T-cell (primary cell): ENCODE measurements at places on chromosomes 1 and 21.

- no peak overlapping the region for H3K27ac ChIP-seq
- peaks cover 22% of the 10 kb centered on the region for H3K4me1 ChIP-seq
- no peaks in the 10 kb centered on the region for H3K27me3 ChIP-seq
- no peak for DNase-seq
- H3K36me3 ChIP-seq = no peaks in the 10 kb centered on the region
These were observed 24.3 kb downstream of the TSPAN2 start for GRCh38 chr1:115065021-115065420.

DNA sequence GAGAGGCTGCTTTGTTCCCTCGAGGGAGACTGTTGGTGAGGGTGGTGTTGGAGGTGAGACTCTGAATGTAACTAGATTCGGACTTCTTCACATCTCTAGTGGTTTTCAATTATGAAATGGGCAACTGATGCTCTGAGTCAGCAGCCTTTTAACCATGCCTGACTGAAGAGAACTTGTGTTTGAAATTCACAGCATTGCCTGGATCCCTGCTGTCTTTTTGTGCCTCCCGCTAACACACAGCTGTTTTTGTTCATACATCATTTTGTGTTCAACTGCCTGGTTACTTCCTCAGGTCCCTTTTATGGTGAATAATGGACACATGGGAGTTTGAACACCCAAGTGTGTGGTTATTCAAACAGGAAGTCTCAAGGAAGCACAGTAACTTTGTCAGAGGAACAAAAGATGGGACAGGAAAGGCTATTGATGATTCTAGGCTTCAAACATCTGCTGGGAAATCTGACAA is 16.8 kb downstream of the LAMC1 start:
- H3K4me1 ChIP-seq = no peaks in the 10 kb centered on the region
- no peaks in the 10 kb centered on the region for H3K27me3 ChIP-seq
- no peak overlapping the region for H3K27ac ChIP-seq
- no peaks in the 10 kb centered on the region for H3K36me3 ChIP-seq
- no peak for DNase-seq

- H3K27me3 ChIP-seq = no peaks in the 10 kb centered on the region
- peaks cover 2% of the 10 kb centered on the region for H3K4me1 ChIP-seq
- H3K27ac ChIP-seq = peak overlapping the region; percentile 10
These were observed 45.4 kb upstream of the MPZL1 start for GRCh38 chr1:167676205-167676915.

GRCh38 chr1:183896466-183897048 is 91.6 kb downstream of the RGL1 start:
- no peak for DNase-seq
- no peaks in the 10 kb centered on the region for H3K27me3 ChIP-seq
- H3K27ac ChIP-seq = no peak overlapping the region
- H3K4me1 ChIP-seq = no peaks in the 10 kb centered on the region
- no peaks in the 10 kb centered on the region for H3K36me3 ChIP-seq
- H3K4me3 ChIP-seq = no peak overlapping the region

DNA sequence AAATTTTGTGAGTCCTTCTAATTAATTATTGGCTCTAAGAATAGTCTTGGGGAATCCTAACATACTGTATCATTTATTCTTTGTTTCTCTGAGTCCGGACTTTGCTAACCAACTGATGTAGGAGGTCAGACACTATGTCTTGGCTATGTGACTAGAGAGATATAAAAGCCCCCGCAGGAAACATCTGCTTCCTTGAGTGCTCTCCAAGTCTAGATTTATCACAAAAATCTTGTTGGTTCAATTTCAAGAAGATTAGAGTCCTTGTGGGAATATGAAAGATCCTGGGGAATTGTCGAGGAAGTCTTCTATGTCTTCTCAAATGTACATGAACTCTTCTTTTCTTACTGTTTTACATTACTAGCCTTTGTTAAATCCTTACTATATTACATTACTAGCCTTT is 1712.5 kb downstream of the NCAM2 start:
- no peak overlapping the region for H3K4me3 ChIP-seq
- DNase-seq = no peak
- no peaks in the 10 kb centered on the region for H3K27me3 ChIP-seq
- H3K27ac ChIP-seq = no peak overlapping the region
- no peaks in the 10 kb centered on the region for H3K4me1 ChIP-seq

GRCh38 chr21:38243732-38244406 is 12.9 kb upstream of the KCNJ15 start:
- no peak for DNase-seq
- H3K27ac ChIP-seq = no peak overlapping the region
- H3K4me3 ChIP-seq = no peak overlapping the region
- no peaks in the 10 kb centered on the region for H3K27me3 ChIP-seq
- H3K4me1 ChIP-seq = peaks cover 14% of the 10 kb centered on the region

- no peaks in the 10 kb centered on the region for H3K4me1 ChIP-seq
- H3K4me3 ChIP-seq = no peak overlapping the region
- H3K27me3 ChIP-seq = no peaks in the 10 kb centered on the region
- no peaks in the 10 kb centered on the region for H3K36me3 ChIP-seq
- DNase-seq = no peak
These were observed 333.8 kb downstream of the HHAT start for GRCh38 chr1:210662291-210663050.

- no peaks in the 10 kb centered on the region for H3K36me3 ChIP-seq
- H3K4me1 ChIP-seq = peaks cover 30% of the 10 kb centered on the region
- no peak overlapping the region for H3K4me3 ChIP-seq
- no peak overlapping the region for H3K27ac ChIP-seq
- no peak for DNase-seq
These were observed 11.3 kb downstream of the BTG2 start for GRCh38 chr1:203316626-203317093.
